HFFc6 (cell line): ENCODE measurements at places on chromosomes 3 and 15. TPM values are rescaled to one million over a fixed set of nuclear protein-coding genes. Genes with fewer than 3 reads are reported as not detected.

EPHA3 gene
- total RNA-seq: 0.09 TPM in 1 of 3 replicates, not detected in the others

GRCh38 chr3:31399271-31399670, 133.5 kb upstream of the STT3B start:
- DNase-seq: no peak

DNA sequence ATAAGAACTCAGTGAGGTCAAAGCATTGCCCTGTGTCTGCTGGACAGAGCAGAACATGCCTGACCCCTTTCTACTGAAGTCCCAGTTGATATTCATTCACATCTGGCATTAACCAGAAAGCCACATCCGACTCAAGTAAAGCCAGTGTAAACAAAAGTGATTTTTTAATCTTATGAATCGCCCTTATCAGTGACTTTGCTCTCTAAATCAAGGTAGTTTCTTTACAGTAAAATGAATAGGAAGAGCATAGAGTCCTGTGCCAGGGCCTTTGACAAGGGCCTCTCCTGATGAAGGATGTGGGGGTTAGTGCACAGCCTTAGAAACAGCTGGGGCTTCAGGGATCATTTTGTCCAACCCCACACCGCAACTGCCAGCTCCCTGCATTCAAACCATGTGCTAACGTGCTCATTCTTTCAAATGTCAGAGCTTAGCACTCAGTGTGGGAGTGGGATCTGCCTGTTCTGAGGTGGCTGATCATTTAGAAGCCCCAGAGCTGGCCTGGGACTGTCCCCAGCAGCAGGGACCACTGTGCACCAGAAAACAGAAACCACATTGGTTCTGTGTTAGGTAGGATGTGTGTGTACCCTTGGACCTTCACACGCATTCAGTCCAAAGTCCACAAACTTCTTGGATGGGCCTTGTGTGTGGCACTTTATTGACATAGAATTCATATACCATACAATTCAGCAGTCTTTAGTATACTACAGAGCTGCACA, 55.3 kb downstream of the CCR4 start:
- DNase-seq: no peak

DNA sequence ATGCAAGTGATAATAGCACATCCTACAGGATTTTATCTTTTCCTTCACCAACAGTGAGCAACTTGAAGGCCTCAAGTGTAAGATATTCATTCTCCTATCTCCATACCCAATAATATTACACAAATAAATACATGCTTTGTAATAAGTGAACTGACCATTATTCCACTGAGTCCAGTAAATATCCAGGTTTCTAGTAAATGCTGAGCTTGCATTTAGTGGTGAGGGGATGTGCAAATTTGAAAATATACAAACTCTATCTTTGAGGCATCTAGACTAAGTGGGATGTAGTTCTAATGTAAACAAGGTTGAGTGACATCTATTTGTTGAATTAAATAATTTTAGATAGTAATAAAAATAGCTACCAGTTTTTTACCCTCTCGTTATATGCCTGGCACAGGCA, 587.6 kb upstream of the IL12A start:
- DNase-seq: no peak

- no peak for DNase-seq
These were observed 22.4 kb downstream of the TJP1 start for GRCh38 chr15:29799859-29800258.

DNA sequence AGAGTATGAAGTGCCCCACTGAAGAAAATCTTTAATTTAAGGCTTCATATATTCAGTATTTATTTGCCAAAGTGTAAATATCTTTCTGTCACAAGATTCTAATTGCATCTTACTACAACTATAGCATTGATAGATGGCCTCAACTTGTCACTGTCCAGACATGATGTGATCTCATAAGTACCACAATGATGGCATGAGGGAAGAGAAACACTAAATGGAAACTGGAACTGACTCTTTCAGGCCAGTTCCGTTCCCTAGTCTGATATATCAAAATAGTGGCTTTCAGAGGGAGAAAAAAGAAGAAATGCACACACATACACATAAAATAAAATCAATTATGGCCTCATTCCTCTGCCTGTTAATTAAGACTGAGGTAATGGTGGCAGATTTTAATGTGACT, 615.7 kb downstream of the TBL1XR1 start:
- no peak for DNase-seq

- no peak for DNase-seq
These were observed 122.0 kb upstream of the OSTN start for GRCh38 chr3:191076903-191077552.

- no peak for DNase-seq
These were observed 192.8 kb downstream of the ARPP21 start for GRCh38 chr3:35832140-35832571.

GRCh38 chr3:141865101-141865500, 11.3 kb upstream of the ATP1B3 start:
- no peak for DNase-seq

DNA sequence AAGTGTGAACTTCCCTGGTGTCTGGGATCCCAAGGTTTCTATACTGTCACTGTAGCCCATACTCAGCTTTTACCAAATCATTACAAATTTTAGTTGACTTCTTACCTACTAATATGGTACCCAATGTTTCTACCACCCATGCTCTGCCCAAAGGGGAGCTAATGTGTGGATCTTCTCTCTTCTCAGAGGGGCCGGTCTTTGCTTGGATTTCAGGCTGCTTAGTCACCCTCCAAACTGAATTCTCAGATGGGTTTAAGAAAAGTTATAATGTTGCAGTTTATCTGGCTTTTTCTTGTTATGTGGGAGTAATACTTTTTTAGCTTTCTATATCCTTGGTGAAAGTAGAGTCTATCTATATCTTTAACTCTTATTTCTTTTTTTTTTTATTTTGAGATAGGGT, 67.1 kb upstream of the AKAP13 start:
- no peak for DNase-seq

GRCh38 chr15:88653200-88654064, 14.6 kb downstream of the ISG20 start:
- DNase-seq: no peak
